Stimulated activated naive B cell treated with anti-CD40 and anti-IgM and Interleukin-4, amounts not matched to agents 10 μg/mL and 1 μg/mL and 100 μg/mL, for 72 hours (primary cell): ENCODE measurements at places on chromosomes 7 and 10.

DNA sequence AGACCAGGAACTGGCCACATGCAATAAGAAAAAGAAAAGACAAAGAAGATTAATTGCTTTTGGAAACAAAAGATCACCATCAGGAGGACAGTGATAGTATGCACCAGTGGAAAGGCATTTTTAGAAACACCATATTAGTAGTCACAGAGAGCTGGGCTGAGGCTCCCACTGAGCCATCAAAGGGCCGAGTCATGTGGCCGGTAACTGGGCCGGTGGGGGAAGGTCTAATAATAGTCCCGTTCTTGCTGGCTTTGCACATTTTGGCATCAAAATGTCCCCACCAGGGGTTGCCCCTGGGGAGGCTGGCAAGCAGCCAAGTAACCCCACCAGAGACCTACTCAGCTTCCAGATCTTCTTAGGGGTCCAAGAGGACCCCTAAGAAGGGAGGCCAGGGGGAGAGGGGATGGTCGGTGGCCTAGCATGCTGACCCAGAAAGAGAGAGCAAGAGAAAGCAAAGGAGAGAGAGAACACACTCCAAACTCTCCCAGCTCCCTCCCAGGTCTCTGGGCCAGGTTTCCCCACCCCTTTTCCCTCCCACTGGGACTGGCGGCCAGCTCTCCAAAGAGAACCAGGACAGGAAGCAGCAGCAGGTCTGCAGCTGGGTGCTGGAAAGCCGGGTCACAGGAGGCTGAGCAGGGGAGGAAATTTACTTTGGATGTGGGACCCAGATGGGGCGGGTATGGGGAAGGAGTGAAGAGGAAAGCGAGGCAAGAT lies 70.2 kb upstream of the FGFR2 start:
- DNase-seq = no peak
- no peaks in the 10 kb centered on the region for H3K36me3 ChIP-seq
- H3K4me1 ChIP-seq = no peaks in the 10 kb centered on the region
- H3K27ac ChIP-seq = no peak overlapping the region
- peaks cover 11% of the 10 kb centered on the region for H3K27me3 ChIP-seq

GRCh38 chr10:61554925-61555324 lies 101.7 kb upstream of the TMEM26 start:
- H3K27ac ChIP-seq = no peak overlapping the region
- no peak for DNase-seq
- H3K4me1 ChIP-seq = no peaks in the 10 kb centered on the region
- peaks cover 5% of the 10 kb centered on the region for H3K27me3 ChIP-seq

DNA sequence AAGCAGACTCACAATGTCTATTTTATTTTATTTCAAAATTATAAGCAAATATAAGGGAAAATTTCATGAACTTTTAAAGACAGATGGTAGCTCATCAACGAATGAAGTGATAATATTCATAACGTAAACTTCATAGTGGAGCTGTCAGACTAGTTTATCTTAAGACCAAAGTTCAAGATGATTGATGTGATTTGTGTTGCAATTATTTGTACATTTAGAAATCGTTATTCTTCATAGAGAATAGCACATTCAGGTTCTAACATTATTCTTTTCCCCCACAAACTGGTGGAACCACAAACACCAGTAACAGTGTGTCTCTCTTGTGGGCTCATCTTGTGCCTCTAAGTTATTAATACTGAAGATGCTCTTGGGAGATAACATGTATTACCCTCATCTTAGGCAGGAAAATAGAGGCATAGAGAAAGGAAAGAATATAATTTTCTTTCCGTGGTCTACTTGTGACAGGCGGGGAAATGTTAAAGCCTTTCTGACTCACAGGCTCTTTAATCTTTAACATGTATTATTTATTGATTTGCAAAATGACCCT lies 37.0 kb downstream of the CCSER2 start:
- H3K4me1 ChIP-seq = peaks cover 27% of the 10 kb centered on the region
- DNase-seq = no peak
- H3K27me3 ChIP-seq = no peaks in the 10 kb centered on the region
- H3K4me3 ChIP-seq = no peak overlapping the region

DNA sequence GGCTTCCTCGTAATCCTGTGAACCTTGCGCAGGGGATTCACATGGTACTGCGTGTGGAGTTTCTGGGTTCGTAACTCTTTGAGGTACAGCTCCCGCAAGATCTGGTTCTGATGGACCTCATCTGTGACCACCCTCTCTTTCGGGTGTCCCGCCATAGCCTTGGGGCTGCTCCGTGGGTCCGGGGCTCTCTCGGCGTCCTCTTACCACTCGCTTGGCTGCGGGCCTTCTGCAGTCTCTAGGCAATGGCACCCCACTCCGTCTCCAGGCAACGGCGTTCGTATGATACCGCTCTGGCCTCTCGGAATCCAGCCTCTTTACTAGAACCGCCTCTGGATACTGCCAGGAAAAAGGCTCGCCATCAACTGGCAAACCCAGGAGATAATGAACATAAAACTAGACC lies 54.7 kb upstream of the AMPH start:
- no peaks in the 10 kb centered on the region for H3K4me1 ChIP-seq
- H3K27me3 ChIP-seq = peaks cover 7% of the 10 kb centered on the region
- peaks cover 10% of the 10 kb centered on the region for H3K36me3 ChIP-seq
- H3K27ac ChIP-seq = no peak overlapping the region

GRCh38 chr7:134669845-134670373 lies 23.3 kb downstream of the BPGM start:
- peak overlapping the region; percentile 67 for H3K4me3 ChIP-seq
- H3K4me1 ChIP-seq = peaks cover 16% of the 10 kb centered on the region
- no peaks in the 10 kb centered on the region for H3K27me3 ChIP-seq
- H3K36me3 ChIP-seq = peaks cover 42% of the 10 kb centered on the region
- peak; percentile 38 for DNase-seq

- peaks cover 17% of the 10 kb centered on the region for H3K27me3 ChIP-seq
- H3K4me1 ChIP-seq = no peaks in the 10 kb centered on the region
- H3K4me3 ChIP-seq = no peak overlapping the region
- no peaks in the 10 kb centered on the region for H3K36me3 ChIP-seq
- no peak overlapping the region for H3K27ac ChIP-seq
- no peak for DNase-seq
These were observed 47.9 kb downstream of the MRPL32 start for GRCh38 chr7:42980084-42980483.

DNA sequence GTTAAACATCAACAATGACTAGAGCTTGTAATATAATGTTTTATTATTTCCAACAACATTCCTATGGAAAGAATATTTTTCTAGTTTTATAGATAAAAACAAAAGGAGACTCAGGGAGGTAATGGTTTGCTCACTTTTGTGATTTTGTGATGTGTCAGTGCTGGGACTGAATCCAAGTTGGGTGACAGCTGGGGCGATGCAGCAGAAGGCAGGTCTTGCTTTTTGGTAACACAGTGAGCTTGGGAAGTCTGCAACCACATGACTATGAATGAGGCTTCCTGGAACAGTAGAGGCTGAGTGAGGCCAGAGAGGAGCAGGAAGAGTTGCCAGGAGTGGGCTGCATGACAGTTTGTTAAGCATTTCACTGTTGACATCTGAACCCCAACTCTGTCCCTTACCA lies 4.9 kb upstream of the YKT6 start:
- peaks cover 15% of the 10 kb centered on the region for H3K27me3 ChIP-seq
- H3K4me3 ChIP-seq = no peak overlapping the region
- H3K36me3 ChIP-seq = peaks cover under 1% of the 10 kb centered on the region

DNA sequence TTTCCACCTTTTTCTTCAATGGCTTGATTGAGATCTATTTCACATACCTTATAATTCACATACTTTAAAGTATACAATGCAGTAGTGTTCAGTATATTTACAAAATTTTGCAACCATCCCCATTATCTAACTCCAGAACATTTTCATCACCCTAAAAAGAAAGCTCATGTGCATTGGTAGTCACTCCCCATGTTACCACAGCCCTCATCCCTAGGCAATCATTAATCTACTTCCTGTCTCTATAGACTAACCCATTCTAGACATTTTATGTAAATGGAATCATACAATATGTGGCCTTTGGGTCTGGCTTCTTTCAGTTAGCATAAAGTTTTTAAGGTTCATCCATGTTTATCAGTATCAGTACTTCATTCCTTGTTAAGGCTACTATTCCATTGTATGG lies 214.2 kb downstream of the WDR11 start:
- DNase-seq = no peak
- H3K4me1 ChIP-seq = no peaks in the 10 kb centered on the region
- H3K27ac ChIP-seq = no peak overlapping the region
- H3K4me3 ChIP-seq = no peak overlapping the region

DNA sequence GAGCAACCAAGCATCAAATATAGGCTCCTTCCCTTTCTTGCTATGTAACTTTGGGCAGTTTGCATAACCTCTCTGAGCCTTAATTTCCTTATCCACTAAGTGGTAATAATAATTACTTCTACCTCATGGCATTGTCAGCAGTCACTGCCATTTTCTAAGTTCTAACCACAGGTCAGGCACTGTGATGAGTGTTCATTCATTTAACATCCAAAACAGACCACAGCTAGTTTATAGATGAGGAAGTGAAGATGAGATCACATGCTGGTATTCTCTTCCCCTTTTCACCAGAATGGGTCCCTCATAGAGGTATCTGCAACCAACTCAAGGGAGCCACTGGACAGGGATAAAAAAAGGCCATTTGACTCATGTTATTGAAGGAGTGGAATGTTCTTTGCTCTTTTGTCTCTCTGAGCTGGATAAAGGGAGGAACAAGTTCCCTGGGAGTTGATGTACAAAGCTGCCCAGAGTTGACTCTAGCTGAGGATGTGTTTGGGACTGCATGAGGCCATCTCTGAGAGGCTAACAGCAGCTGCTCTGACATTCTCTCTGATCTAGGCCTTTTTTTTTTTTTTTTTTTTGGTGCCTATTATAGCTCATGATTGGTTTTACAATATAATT lies 65.0 kb downstream of the DNAJC12 start:
- peak overlapping the region; percentile 5 for H3K4me3 ChIP-seq
- peak overlapping the region; percentile 84 for H3K27ac ChIP-seq
- no peaks in the 10 kb centered on the region for H3K27me3 ChIP-seq
- H3K4me1 ChIP-seq = peaks cover 33% of the 10 kb centered on the region
- peak; percentile 51 for DNase-seq

DNA sequence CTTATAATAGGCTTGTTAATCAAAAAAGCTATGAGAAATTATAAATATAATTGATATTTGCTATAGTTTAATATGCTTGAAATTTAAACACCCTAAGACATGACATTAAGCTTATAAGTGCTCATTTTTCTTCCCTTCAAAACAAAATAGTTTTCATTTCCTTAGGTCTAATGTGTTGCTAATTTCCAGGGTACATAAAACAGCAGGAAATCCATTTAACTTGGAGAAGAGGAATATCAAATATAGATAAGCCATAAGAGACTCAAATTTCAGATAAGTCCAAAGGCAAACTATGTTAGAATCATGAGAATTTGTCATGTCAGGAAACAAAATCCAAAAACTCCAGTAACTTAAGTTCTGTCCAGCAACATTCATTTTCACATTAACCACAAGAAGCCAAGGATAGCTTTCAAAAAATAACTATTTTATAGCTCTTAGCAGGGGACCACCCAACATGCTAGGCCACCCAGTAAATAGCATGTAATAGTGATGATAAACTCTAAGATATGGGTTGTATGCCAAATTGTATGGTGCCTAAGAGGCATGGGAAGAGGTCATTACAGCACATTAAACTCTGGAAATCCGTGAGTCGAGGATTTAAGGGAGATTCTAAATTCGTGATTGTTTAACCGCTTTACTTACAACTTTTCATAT lies 298.1 kb downstream of the CRPPA start:
- no peaks in the 10 kb centered on the region for H3K4me1 ChIP-seq
- no peak overlapping the region for H3K27ac ChIP-seq
- no peaks in the 10 kb centered on the region for H3K36me3 ChIP-seq

- peak overlapping the region; percentile 77 for H3K4me3 ChIP-seq
- no peaks in the 10 kb centered on the region for H3K27me3 ChIP-seq
- H3K4me1 ChIP-seq = peaks cover 56% of the 10 kb centered on the region
- DNase-seq = no peak
- H3K36me3 ChIP-seq = peaks cover under 1% of the 10 kb centered on the region
These were observed 205.8 kb upstream of the HDAC9 start for GRCh38 chr7:18289788-18290187.

DNA sequence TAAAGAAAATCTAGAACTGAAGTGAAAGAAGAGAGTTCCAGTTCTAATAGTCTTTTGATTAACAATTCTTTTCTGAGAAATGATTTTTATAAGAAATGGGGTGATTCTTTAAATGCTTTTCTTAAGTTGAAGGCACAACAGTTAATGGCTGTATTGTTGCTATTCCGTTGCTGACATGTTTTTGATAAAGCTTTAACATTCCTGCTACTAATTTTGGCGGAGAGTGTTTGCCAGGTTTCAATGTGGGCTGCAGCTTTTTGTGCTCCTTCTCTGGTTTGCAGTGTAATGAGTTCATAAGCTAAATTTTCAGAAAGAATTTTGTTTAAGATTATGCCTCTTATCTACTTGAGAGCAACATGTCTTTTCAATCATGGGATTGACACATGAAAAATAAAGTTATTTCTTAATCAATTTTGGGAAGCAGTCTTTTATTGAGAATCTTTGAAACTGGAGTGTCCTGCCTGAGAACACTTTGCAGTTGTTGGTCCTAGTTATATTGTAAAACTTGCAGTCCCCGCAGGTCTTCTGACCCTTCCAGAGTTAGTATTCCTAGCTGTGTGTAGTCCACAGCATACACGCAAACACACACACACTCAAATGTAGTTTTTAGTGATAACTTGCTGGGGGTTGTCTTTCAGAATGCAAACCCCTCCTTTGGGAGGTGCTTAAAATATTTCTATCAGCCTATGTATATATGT lies 56.7 kb downstream of the COL17A1 start:
- no peaks in the 10 kb centered on the region for H3K27me3 ChIP-seq
- peaks cover 11% of the 10 kb centered on the region for H3K36me3 ChIP-seq
- no peak overlapping the region for H3K27ac ChIP-seq

DNA sequence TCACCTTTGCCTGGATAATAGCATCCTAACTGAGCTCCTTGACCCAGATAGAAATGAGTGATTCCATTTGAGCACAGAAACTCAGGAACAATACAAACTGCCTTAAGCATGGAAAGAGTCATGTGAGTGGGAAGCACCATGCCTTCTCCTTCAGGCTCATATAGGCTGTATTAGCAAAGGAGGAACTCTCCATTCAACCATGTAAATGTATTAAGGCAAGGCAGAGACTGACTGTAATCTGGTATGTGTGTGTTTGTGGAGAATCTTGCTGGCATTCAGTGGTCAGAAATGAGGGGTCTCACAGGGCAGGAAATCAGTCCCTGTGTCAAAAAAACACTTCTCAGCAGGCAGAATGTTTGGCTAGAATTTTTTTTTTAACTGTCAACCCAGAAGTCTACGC lies 40.2 kb downstream of the COA1 start:
- peaks cover 13% of the 10 kb centered on the region for H3K36me3 ChIP-seq
- H3K4me3 ChIP-seq = no peak overlapping the region
- H3K27ac ChIP-seq = no peak overlapping the region
- peaks cover 13% of the 10 kb centered on the region for H3K4me1 ChIP-seq
- no peak for DNase-seq

GRCh38 chr10:15335508-15335907 lies 35.6 kb downstream of the FAM171A1 start:
- H3K27me3 ChIP-seq = peaks cover 11% of the 10 kb centered on the region
- no peak overlapping the region for H3K27ac ChIP-seq
- no peaks in the 10 kb centered on the region for H3K36me3 ChIP-seq
- H3K4me3 ChIP-seq = no peak overlapping the region
- H3K4me1 ChIP-seq = no peaks in the 10 kb centered on the region
- no peak for DNase-seq

GRCh38 chr7:158976468-158976848 lies 120.1 kb downstream of the DYNC2I1 start:
- H3K4me3 ChIP-seq = peak overlapping the region; percentile 85
- H3K27ac ChIP-seq = peak overlapping the region; percentile 62
- H3K27me3 ChIP-seq = peaks cover 6% of the 10 kb centered on the region
- H3K4me1 ChIP-seq = peaks cover 22% of the 10 kb centered on the region
